ENCODE measurements at places on chromosomes 12 and 14. TPM values are rescaled to one million over a fixed set of nuclear protein-coding genes. Genes with fewer than 3 reads are reported as not detected.

COQ10A gene
- total RNA-seq = 6.3 TPM

LRP1-AS gene
- total RNA-seq = not detected

HHIPL1 gene
- total RNA-seq = 0.29 TPM

PIWIL1 gene
- total RNA-seq = not detected

CALM1 gene
- total RNA-seq = 733 TPM

DNA sequence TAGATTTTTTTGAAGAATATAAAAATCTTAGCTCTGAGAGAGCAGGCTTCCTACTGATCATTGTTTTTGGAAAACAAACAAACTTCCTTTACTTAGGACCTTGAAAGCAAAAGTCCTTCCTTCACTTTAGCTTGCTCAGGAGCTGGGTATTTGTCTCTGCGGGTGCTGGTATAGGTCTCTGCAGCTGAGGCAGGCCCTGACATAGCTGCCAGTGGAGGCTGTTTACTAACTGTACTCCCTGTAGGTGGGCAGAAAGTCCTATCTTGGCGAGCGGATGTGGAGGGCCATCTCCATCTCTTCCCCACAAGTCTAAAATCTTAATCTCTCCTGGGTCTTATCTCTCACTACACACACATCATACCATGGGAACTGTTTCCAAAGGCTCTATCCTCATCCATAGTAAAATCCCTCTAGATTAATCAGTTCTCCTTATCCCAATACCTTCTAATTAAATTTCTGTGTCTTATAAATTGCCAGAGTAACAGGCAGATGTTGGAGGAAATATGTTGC lies 4.1 kb upstream of the MIA2 start:
- H3K27me3 ChIP-seq = no peaks in the 10 kb centered on the region
- no peak overlapping the region for H3K4me3 ChIP-seq
- H3K27ac ChIP-seq = peak overlapping the region; percentile 95
- H3K4me1 ChIP-seq = peaks cover 46% of the 10 kb centered on the region
- peak; percentile 16 for DNase-seq

GRCh38 chr14:38207736-38208617 lies at the start of gene SSTR1:
TSS of gene SSTR1 (plus strand) at chr14:38207904. CDS start at chr14:38209390, 1,486 bp downstream.
- H3K36me3 ChIP-seq = no peaks in the 10 kb centered on the region
- DNase-seq = peak; percentile 10
- peak within 1 kb of the TSS; percentile 6 for H3K27ac ChIP-seq
- peaks cover 25% of the 10 kb centered on the region for H3K4me1 ChIP-seq
- H3K27me3 ChIP-seq = peaks cover 47% of the 10 kb centered on the region

DNA sequence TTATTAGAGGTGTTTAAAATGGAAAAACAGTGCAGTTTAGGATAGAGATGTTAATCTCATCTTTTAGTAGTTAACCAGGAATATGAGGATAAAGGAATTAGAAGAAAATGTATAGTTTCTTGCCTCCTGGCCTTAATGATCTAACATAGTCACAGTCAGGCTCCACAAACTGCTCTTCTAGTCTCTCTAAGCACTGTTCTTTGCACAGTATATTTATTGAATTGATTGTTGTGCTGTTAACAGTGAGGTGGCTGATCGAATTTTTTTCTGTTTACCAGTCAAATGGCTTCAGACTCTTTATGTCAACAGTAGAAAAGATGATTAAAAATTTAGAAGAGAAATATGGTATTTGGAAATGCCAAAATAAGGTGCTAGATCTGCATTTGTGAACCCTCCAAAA lies 37.8 kb downstream of the ATF7IP start:
- H3K4me1 ChIP-seq = peaks cover 76% of the 10 kb centered on the region
- DNase-seq = no peak
- H3K4me3 ChIP-seq = no peak overlapping the region
- H3K27ac ChIP-seq = peak overlapping the region; percentile 77
- H3K27me3 ChIP-seq = no peaks in the 10 kb centered on the region

DNA sequence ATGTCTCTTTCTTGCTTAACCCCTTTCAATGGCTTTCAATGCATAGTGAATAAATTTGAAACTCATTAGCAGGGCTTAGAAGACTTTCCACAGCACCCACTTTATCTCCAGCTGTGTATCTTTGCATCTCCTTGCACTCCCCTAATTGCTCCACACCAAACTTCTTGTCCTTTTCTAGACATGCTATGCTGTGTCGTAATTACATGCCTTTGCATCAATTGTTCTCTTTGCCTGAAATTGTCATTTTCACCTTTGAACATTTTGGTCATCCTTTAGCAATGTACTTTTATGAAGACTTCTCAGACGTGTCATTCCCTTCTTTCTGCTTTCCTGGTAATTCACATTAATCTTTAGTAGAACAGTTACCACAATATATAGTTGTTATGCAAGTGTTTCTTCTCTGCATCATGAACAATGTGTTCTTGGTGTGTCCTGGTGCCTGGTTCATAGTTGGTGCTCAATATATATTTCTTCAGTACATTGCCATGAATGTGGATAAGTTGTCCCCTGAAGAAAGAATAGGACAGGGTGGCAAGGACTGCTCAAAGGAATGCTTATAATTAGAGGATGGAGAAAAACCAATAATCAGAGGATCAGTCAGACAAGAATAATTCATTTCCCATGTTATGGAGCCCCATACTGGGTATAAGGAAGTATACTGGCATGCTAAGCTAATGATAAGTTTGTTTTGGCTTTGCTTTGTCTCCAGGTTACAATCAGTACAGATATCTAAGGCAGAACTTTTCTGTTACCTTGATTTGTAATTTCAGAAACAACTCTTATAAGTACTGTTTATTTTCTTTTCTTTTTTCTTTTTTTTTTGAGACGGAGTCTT lies 27.2 kb downstream of the ARF6 start:
- no peak overlapping the region for H3K27ac ChIP-seq
- H3K4me1 ChIP-seq = peaks cover 18% of the 10 kb centered on the region
- H3K36me3 ChIP-seq = no peaks in the 10 kb centered on the region
- no peaks in the 10 kb centered on the region for H3K27me3 ChIP-seq
- H3K4me3 ChIP-seq = no peak overlapping the region

- H3K4me3 ChIP-seq = no peak overlapping the region
- no peak for DNase-seq
- H3K36me3 ChIP-seq = no peaks in the 10 kb centered on the region
- no peaks in the 10 kb centered on the region for H3K4me1 ChIP-seq
- H3K27ac ChIP-seq = no peak overlapping the region
- H3K27me3 ChIP-seq = peaks cover 9% of the 10 kb centered on the region
Observed at GRCh38 chr12:79673354-79673753, 17.4 kb downstream of the PAWR start.

DNA sequence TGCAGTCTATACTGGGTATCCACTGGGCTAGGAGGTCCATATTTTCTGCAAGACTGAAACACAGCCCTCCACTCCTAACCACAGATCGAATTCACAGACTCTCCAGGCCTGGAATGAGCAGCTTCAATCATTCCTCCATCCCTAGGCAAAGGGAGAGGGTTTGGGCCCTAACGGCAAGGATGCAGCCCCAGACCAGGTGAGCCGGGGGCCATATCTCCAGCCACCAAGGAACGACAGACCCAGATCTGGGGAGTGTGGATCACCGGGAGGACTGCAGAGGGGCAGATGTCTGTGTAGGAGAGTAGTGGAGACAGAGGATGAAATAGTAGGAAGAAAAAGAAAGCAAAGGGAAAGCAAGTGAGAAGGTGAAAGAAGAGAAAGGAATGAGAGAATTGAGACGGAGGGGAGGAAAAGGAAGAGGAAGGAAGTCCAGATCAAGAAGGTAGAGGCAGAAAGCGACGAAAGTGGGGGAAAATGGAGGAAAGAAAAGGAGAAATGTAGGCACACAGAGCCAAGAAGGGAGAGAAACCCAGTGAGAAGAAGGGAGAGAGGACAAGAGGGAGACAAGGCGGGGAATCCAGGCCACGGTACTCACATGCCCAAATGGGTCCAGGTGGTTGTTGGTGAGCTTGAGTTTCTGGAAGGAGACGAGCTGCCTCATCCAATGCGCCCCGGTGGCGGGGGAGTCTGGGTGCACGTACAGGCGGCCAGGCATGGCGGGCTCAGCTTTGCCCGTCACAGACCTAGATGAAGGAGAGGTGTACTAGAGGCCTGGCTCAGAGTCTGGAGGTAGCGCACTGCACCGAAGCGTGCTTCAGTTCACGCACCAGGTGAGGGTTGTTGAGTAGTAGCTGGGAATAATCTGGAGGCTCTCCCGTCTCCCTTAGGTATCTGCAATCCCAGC lies 7.7 kb downstream of the TBX5 start:
- H3K36me3 ChIP-seq = no peaks in the 10 kb centered on the region
- peaks cover 79% of the 10 kb centered on the region for H3K27me3 ChIP-seq
- H3K4me3 ChIP-seq = no peak overlapping the region
- DNase-seq = no peak
- H3K27ac ChIP-seq = no peak overlapping the region

DNA sequence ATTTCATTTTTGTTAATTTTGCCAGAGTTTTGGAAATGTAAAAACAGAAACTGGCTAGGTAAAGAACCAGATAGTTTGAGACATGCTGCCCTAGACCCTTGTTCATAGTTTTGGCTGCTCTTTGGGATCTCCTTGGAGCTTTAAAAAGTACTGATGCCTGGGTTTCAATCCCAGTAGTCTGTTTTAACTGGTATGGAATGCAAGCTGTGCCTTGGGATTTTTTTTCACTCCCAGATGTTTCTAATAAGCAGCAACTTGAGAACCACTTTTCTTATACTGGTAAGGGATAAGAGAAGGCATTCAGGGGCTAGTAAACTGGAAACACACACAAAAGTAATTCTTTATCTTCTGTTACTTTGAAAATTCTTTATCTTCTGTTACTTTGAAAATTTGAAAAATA lies 18.8 kb downstream of the SLC35F4 start:
- no peaks in the 10 kb centered on the region for H3K36me3 ChIP-seq
- no peak overlapping the region for H3K4me3 ChIP-seq
- no peaks in the 10 kb centered on the region for H3K4me1 ChIP-seq
- no peaks in the 10 kb centered on the region for H3K27me3 ChIP-seq
- H3K27ac ChIP-seq = no peak overlapping the region
- no peak for DNase-seq

DNA sequence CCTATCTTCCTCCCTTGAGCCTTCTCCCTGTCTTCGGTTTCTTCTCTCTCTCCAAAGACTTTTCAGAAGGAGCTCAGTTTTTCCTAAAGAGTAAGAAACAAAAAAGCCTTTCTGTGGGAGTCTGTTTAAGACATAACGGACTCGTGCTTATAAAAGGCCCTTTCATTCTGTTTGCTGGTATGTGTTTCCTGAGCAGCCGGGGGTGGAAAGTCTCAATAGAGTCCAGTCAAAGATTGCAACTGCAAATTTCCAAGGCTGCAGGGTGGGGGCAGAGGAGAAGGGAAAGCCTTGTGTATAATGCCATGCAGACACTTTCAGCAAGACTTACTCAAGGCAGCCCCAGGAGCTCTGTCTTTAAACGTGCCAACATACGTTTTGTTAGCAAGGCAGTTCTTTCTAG lies 62.2 kb downstream of the GNG2 start:
- H3K27me3 ChIP-seq = no peaks in the 10 kb centered on the region
- no peak overlapping the region for H3K4me3 ChIP-seq
- H3K27ac ChIP-seq = no peak overlapping the region

GRCh38 chr12:40034156-40034555 lies 71.7 kb downstream of the SLC2A13 start:
- no peak overlapping the region for H3K27ac ChIP-seq
- no peaks in the 10 kb centered on the region for H3K4me1 ChIP-seq
- H3K4me3 ChIP-seq = no peak overlapping the region
- DNase-seq = no peak
- H3K36me3 ChIP-seq = no peaks in the 10 kb centered on the region

DNA sequence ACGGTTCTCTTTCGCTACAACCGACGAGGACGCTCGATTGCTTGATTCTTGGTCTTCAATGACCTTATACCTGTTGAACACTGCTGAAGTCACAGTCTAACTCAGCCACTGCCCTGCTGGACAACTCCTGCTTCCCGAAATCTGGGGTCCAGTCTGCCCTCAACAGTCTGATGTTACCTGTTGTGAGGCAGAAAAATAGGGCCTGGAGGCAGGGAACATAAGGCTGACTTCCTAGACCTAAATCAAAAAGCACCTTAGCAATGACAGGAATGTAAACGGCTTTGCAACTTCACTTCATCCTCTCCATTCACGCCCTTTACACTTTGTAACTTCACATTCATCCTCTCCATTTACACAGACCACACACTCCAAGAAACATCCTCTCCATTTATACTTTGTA lies 597 bp upstream of the GLTP start:
- no peaks in the 10 kb centered on the region for H3K36me3 ChIP-seq
- peak overlapping the region; percentile 83 for H3K4me3 ChIP-seq
- H3K27ac ChIP-seq = peak overlapping the region; percentile 5
- no peaks in the 10 kb centered on the region for H3K27me3 ChIP-seq
- DNase-seq = no peak

DNA sequence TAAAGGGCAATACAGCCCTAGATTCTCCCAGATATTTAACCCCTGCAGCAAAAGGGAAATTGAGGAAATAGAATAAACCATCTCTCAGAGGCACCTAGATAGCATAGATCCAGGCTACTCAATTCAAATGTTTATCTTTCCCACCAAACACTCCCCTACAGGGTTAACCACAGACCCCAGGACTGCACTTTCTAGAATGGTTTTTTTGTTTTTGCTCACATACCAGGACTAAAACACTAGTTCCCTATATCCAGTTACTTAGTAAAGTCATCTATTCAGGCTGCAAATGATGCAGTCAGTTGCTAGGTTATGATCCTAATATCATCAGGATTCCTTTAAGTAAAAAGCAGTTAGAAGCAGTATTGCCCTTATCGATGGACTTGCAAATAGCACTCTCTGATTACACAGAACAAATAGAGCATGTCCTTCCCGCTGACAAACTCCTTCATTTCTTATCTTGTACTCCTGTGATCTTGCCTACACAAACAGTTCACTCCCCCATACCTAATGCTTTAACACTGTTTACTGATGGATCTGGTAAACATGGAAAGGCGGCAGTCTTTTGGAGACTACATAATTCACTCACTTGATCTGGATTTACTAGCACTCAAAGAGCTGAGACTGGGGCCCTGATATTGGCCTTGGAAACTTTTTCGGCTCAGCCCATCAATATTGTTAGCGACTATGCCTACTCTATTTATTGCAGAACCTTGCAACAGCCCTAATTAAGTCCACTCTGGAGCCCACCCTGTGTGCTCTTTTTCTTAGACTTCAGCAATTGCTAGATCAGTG lies 257.2 kb upstream of the DIO2 start:
- H3K36me3 ChIP-seq = peaks cover 5% of the 10 kb centered on the region
- H3K4me1 ChIP-seq = no peaks in the 10 kb centered on the region
- no peak overlapping the region for H3K4me3 ChIP-seq
- DNase-seq = no peak
- no peaks in the 10 kb centered on the region for H3K27me3 ChIP-seq
- no peak overlapping the region for H3K27ac ChIP-seq
